ENCODE measurements at places on chromosomes 7 and 10. TPM values are rescaled to one million over a fixed set of nuclear protein-coding genes. Genes with fewer than 3 reads are reported as not detected.

The OPN4 gene
- not detected for total RNA-seq

The SNX10 gene
- under 0.01 TPM for total RNA-seq

GRCh38 chr7:35253710-35254495, at the start of gene TBX20:
Gene TBX20, minus strand, starts transcription at chr7:35254100. Its CDS starts 480 bp downstream, at chr7:35253620.
- DNase-seq, result peak; percentile 31

The FFAR4 gene
- total RNA-seq, result not detected

Measured in fibroblast of lung (primary cell).